ENCODE measurements at places on chromosomes 7 and 10.
A peak's percentile ranks its signal among the peaks of the same experiment; 100 is the strongest.

DNA sequence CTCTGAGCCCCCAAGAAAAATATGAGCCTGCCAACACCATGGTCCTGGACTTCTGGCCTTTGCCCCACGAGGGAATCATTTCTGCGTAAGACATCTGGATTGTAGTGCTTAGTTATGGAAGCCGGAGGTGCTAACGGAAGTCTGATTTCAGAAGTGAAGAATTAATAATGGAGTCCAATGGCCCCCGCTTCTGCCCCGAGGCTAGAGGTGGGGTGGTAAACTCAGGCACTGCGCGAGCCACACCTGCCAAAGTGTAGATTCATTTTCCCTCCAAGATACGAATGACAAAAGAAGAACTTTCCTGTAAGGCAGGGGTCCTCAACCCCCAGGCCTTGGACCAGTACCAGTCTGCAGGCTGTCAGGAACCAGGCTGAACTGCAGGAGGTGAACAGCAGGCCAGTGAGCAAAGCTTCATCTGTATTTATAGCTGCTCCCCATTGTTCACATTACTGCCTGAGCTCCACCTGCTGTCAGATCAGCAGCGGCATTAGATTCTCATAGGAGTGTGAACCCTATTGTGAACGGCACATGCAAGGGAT, 22.3 kb downstream of the CNPY1 start:
- no peak for DNase-seq

DNA sequence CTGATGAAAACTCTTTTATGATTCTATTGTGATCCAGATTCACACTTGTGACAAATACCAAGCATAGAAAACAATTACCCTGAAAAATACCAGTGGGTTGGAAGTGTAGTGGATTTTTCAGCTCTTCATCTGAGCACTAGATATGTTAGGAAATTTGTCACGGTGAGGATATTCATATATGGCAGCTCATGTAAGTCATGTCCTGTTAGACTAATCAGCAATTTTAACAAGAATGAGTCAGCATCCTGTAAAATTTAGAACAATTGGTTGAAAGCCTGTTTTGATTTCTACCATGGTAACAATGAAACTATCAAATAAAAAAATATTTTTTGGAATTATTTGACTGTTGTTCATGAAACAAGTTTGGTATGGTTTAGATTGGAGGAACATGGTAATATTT, 334.3 kb downstream of the CACNA2D1 start:
- no peak for DNase-seq

DNA sequence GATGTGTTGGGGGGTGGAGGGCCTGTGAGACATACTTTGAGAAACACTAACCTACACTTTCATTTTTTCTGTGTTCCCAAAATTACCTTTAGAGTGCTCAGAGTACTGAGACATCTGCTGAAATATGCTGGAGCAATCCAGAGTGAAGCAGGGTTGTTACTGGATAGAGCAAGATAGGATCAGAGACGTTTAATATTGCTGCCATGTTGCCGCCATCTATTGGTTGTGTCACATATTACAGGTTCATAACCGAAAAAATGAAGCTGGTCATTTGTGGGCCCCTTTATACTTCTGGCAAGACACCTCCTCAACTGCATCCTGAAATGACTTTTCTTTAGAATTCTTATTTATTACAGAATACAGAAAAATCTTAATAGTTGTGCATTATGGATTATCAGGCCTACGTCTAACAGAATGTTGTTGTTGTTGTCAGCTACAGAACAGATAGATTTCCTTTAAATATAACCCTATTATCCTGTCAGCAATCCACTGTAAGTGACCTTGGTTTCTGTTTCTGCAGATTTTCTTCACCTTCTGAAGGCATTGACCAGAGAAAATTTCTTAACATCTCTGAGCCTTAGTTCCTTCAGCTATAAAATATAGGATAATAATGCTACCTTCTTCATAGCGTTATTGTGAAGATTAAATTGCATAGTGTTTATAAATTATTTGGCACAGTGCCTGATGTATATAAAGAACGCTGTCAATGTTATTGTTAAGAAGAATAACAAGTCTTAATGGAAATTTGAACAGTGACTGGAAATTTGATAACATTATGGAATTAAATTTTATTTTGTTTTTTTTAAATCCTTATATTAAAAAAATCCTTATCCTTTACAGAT, 16.2 kb upstream of the DLD start:
- peak; percentile 59 for DNase-seq

- no peak for DNase-seq
Measured at GRCh38 chr7:6478186-6478585, 30.4 kb upstream of the DAGLB start.

DNA sequence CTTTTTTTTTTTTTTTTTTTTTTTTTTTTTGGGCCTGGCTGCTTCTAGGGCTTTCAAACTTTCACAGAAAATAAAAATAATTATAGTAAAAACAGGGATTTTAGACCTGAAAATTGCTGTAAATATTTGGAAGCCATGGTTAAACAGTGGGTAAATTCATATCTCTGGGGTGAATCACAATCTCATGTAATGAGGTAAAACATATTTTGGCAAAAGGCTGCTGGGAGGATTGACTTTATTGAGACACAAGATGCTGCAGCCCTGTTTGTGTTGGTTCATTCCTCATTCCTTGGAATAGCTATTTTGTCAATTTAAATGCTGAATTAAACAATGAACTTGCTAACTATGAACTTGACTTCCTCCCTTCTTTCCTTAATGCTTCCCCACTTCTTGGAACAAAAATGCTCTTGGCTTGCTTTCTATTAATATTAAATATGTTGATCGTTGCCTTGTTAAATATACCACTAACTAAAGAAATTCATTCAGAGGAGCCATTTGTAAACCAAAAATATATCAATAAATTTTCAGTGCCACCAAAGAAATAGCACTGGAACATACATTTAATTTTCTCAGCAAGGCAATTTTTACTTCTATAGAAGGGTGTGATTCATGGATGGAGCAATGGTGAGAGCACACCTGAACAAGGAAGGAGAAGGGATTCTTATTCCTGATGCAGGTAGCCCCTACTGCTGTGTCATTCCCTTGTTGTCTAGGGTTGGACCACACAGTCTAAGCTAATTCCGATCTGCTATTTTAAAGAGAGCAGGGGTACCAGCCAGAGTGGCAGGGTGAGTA, 24.6 kb downstream of the AGK start:
- no peak for DNase-seq

All from inflammatory macrophage treated with lipopolysaccharide for 4 hours (primary cell).